ENCODE measurements at places on chromosomes 6 and 20.

DNA sequence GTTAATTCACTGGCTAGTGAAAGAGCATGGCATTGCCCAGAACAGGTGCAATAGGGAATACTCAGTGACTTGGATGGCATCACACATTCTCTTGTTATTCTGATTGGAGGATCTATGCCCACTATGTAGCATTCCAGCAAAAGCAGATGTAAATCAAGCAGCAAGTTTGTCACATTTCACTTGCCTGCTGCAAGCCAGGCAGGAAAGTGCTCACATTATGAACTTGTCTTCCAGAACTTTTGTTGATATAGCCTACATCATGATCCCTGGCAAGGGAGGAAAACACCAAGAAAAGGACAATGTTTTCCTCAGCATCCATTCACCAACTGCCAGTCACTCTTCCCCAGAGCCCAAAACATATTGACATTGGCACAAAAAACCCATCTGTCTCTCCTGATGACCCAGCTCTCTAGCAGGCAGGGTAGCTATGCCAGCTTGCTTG lies 77.8 kb downstream of the ARHGAP18 start:
- DNase-seq: no peak

GRCh38 chr6:33904747-33905065 lies 100.9 kb upstream of the MLN start:
- no peak for DNase-seq

DNA sequence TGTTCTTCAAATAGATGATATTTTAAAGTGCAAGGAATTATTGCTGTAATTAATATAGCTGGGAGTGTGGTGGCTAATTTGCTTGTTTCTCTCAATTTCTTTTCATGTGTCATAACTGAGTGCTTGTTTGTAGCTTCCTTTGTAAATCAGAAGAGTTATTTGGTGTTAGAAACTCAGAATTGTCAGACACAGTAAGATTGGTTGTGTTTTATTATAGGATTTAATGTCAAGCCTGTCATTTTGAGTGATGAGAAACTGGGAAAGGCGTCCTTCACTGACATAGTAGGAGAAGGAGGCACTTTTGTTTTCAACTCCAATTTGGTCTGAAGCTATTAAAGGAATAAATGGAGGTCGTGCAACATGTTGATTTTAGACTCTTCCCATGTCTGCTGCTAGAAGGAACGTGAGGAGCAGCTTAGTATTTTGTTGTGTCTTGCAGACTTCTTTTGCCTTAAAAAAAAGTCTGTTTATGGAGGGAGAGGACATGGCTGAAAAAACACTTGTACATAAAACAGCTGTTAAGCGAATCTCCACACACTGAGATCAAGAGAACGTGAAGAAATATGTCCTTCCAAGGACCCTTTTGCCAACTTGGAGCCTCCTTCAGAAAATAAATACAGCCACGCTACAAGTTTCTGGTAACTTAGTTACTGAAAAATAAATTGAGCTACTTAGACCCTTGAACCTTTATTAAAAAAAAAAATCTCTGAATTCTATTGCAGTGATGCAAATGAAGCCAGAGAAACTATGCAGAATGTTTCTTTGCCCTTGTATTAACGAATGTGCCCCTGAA lies 59.5 kb downstream of the BMP6 start:
- no peak for DNase-seq

DNA sequence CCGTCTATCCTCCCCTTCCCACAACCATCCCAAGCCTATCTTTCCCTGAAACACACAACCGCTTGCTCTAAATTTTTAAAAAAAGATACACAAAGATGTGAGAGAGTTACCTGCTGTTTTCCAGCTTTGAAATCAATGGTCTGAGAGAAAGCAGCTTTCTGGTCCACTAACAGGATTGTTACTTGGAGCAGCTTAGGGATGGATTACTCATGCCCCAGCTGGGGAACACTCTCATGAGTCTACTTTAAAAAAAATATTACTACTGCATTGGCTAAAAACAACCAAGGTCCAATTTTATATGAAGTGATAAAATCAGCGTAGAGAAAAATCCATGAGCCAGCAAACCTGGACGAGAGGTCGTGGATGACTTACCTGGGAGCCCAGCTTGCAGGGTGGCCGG lies 29.6 kb upstream of the FOXC1 start:
- DNase-seq: no peak

GRCh38 chr20:32456869-32457478 lies 98.8 kb downstream of the ASXL1 start:
- DNase-seq: peak; percentile 31

DNA sequence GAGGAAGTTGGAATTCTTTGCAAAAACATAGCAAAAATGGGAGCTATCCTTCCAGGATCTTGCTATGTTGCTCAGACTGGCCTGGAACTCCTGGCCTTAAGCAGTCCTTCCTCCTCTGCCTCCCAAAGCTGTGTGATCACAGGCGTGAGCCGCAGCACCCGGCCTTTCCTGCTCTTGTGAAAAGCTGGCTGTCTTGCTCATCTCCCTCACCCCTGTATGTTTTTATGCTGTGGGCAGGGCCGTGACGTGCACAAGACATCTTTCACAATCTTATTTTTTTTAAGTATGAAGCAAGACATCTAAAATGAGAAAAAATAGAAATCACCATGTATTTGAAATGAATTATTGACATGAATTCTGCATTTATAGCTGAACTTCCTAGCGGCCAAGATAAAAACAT lies 110.4 kb downstream of the SAMD5 start:
- DNase-seq: no peak

GRCh38 chr6:7624796-7625710 lies 35.1 kb downstream of the SNRNP48 start:
- DNase-seq: no peak

DNA sequence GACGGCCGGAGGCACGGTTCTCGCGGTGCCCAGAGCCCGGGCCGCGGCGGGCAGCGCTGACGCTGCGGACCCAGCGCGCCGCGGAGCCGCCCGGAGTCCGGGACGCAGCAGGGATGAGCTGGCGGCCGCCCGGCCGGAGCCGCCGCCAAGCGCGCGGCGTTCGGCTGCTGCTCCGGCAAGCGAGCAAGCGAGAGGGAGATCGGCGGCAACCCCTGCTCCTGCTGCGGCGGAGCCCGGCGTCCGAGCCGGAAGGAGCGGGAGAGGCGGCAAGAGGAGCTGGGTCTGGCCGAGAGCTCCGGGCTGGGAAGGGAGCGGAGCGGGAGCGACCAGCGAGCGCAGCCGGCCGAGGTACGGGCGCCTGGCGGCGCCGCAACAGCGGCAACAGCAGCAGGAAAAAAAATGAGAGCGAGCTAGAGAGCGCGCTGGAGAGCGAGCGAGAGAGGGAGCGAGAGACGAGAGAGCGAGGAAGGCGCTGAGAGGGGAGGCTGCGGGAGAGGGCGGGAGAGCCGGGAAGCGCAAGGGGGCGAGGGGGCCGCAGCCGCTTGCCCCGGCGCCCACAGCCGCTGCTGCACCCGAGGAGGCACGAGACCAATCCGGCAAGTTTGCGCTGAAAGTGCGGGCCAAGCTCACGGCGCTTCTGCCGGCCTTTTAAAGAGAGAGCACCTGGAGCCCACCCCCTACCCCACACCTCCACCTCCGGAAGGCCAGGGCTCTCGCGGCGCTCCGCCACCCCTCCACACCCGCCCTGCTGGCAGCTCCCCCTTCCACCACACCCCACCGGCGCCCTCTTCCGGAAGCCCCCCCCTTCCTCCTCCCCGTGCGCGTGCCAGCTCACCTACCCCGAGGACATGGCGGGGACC lies 496 bp downstream of the GRM4 start:
- DNase-seq: no peak

GRCh38 chr20:50398064-50398463 lies 112.1 kb upstream of the PTPN1 start:
- DNase-seq: no peak

- peak; percentile 68 for DNase-seq
These were observed 265.0 kb downstream of the ADGRG6 start for GRCh38 chr6:142566628-142567396.

GRCh38 chr6:154093231-154094044 lies 54.4 kb downstream of the OPRM1 start:
- no peak for DNase-seq

GRCh38 chr6:4125500-4125899 lies 9.9 kb downstream of the ECI2 start:
- DNase-seq: no peak

GRCh38 chr6:17905611-17906592 lies 81.5 kb downstream of the KIF13A start:
- no peak for DNase-seq

GRCh38 chr6:44356487-44356886 lies 14.0 kb downstream of the SPATS1 start:
- no peak for DNase-seq
